Urothelium cell line (cell line): ENCODE measurements at places on chromosomes 4 and X.

DNA sequence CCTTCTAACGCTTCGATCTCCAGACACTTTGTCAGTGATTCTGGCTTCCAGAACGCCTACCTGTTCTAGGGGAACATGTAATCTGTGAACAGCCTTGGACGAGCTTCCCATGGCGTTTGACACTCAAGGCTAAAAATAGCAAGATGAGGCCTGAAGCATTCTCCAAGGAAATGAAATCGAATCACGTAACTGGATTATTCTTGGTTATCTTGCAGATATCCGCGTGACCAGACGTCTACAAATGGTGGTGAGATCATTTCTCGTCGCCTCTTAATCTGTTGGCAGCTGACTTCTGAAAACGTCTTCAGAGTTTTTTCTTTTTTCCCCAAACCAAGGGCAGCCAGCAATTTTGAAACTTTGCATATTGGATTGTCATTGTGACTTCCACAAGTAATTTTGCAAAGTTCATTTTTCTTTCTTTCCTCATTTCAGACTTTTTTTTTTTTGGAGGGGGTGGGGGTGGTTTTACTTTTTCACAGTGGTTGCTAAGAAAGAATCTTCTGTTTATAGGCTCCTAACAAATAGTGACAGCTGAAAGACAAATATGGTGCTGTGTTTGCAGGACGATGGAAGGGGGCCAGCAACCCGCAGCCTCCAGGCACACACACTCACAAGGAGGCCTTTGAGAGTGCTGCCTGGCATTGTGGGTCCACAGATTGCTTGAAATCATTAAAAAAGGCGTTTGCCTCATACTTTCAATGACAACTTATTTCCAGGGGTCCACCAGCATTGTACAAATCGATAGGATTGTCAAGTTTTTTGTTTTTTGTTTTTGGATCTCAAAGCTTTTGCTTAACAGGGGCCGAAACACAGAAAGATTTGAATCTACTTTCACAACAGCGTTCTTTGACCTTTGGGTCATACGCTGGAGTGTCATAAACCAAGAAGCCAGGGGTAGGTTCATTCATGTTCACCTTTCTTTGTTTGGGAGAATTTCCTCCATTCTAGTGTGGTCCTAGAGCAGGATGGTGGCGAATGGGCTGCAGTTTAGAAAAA lies 32.4 kb upstream of the PDLIM3 start:
- DNase-seq: no peak

DNA sequence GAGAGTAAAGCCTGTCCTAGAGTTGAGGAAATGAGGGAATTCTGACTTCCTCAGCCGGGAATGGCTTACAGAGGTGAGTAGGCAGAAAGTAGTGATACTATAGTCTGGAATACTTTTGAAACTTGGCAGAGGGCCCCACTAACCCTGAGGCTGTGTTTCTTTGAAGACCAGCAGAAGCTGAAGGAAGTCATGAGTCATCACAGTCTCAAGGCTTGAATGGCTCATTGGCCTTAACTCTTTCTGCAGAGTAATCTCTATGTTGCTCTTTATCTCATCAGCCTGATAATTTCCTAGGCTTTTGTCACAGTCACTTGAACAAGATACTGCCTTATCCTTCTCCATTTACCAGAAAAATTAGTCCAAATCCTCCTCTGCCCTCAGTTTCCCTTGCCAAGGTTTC lies 80.8 kb downstream of the ANKRD50 start:
- peak; percentile 71 for DNase-seq

- DNase-seq: no peak
Measured at GRCh38 chrX:3362956-3363355, 16.5 kb upstream of the MXRA5 start.

- no peak for DNase-seq
Measured at GRCh38 chr4:39384563-39384962, 18.4 kb upstream of the RFC1 start.

DNA sequence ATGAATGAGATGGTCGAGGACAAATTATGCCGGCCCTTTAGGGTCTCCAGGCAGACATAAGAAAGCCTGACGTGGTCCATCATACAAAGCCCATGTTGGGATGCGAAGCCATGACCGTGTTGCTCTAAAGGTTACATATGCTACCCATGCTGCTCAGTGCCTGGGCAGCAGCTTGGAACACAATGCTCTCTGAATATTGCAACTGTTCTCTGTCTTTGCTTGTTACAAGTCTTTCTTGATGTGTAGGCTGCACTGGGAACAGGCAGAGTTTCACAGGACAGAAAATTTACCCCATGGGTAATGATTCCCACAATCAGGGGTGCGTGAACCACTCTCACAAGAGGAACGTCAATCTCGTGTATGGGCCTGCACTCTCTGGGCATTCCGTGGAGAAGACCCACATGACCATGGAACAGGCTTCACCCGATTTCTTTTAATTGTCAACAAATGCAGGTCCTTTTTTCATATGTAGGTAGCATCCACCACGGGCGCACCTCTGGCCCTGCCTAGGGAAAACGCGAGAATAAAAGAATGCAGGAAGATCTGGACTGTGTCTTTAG lies 66.3 kb downstream of the NBDY start:
- no peak for DNase-seq
